ENCODE measurements at places on chromosomes 7 and 10.

DNA sequence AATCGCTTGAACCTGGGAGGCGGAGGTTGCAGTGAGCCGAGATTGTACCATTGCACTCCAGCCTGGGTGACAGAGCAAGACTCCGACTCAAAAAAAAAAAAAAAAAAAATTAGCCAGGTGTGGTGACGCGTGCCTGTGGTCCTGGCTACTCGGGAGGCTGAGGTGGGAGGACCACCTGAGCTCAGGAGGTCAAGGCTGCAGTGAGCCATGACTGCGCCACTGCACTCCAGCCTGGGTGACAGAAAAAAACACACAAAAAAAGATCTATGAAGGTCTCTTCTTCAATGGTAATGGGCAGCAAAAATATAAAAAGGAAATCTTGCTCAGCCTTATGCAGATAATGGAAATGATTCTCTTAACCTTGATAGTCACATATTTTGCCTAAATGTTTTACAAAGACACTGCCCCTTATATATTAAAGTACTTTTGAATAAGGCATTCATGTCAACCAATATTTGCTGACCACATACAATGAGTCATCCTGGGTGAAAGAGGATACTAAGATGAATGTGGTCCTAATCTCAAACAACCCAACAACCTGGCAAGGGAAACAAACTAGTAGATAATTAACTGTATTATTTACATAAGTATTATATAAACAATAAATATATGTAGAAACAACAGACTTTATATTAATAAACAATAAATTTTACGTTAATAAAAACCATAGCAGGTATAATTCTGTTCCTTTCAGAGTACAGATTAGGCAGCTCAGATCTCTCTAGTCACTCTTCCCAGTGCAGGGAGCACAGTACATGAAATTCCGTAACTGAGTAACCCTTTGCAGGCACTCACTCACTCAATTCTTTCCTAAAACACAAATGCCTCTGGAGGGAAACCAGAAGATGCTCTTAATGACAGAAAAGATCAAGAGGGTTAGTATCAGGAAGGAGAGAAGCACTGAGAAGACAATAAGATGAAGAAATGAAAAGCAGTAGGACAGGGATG is 8.1 kb downstream of the TOMM7 start:
- DNase-seq = no peak

- no peak for DNase-seq
Observed at GRCh38 chr10:75015442-75015841, 96.0 kb upstream of the SAMD8 start.

GRCh38 chr7:124914298-124914697 is 15.3 kb downstream of the POT1 start:
- no peak for DNase-seq

- DNase-seq = no peak
Observed at GRCh38 chr7:99459087-99459486, 6.9 kb downstream of the ATP5MF start.

DNA sequence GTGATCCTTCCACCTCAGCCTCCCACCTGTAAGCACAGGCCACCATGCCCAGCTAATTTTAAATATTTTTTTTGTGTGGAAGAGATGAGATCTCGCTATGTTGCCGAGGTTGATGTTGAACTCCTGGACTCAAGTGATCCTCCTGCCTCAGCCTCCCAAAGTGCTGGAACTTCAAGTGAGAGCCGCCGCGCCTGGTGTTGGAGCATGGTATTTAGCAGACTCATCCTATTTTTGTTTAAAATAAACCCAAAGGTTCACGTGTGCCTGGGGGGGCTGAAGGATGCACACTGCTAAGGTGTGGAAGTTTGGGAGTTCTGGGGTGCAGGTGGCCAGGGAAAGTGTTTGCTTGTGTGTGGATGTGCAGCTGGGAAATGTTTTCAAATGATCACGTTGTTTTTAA is 18.1 kb downstream of the PDGFA start:
- no peak for DNase-seq

GRCh38 chr7:37571806-37572205 is 111.8 kb upstream of the GPR141 start:
- no peak for DNase-seq

DNA sequence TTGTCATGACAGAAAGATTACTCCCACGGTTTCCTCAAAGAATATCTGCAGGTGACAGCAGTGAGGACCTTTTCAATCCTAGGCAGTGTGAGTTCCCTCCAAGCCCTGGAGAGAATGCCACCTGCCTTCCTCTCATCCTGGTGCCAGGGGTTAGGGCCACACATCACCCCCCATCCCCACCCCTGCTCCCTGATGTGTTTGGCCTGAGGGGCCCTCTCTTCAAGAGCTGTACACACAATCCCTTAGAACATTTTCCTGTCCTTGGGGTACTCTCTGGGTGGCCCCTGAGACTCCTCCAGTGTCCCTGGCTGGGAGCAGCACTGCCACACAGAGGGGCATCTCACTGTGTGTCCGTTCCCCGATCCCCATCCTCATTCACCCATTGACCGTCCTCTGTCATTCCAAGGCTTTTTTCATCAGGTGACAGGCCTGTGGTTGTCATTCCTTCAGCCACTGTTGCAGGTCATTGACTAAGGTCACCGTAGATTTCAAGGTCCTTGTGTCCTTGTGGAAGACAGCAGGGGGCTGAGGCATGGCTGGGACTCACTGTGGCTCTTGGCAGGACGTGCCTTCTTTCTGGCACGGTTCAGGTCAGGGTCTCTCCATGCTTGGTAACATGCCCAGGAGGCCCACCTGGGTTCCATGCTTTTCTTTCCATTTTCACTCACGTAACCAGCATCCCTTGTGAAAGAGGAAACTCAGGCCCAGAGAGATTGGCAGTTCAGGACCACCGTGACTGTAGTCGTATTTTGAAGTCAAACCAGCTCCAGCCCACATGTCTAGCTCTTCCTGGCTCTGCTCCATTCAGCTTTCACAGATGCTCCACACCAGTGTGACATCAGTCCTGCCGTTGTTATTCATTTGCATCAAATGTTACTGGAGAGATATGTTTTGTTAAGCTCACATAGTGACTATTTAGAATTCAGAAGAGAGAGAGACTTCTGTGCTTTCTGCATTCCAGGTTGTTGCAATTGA is 26.8 kb upstream of the BTBD16 start:
- DNase-seq = no peak

DNA sequence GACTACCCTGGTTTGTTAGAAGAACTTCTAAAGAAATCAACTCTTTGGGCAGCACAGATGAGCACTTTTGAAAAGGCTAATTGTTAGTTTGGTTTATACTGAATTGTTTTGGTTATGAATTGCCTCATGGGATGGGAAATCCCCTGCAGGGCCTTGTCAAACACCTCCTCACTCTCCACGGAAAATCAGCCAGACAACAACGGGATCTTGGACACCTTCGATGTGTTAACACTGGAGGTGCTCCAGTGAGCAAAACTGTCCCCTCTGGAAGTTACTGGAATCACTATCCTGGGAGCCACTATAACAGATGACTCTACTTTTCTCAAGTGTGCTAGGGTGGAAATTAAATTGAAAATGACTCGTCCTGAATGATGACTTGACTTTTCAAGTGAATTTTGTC is 38.7 kb downstream of the CDK6 start:
- DNase-seq = peak; percentile 75

DNA sequence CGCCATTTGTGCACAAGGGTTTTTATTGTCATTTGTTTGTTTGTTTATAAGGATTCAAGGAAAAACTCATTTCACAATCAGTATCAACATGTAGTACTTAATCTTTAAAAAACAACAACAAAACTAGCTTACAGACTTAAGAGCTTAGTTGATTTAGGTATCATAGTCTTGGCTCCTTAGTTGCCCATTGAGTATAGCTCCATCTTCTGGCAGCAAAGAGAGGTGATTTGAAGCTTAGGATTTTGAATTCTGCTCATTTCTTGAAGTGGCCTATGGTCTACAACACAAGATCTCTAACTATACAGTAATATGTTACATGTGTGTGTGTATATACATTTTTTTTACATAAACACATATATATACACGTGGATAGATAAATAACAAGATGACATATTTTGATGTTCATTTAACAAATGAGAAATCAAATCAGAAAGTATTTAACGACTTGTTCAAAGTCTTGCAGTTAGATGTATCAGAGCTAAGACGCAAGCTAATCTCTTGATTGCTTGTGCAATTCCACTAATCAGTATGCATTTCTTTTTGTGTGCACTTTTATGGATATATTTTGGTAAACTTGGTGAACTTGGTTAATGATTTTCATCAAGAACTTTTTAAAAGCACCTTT is 307.3 kb downstream of the CAMK1D start:
- DNase-seq = no peak

GRCh38 chr7:6030988-6031387 is at the start of gene ANKRD61:
TSS of gene ANKRD61 (plus strand) at chr7:6031376. CDS start at chr7:6031376, 0 bp downstream.
- DNase-seq = no peak

GRCh38 chr7:100065452-100066186 is 15.9 kb downstream of the ZNF3 start:
- no peak for DNase-seq

- DNase-seq = no peak
Observed at GRCh38 chr10:4519658-4520402, 306.2 kb upstream of the AKR1E2 start.

- DNase-seq = no peak
Observed at GRCh38 chr7:42574685-42575084, 337.2 kb downstream of the C7orf25 start.

DNA sequence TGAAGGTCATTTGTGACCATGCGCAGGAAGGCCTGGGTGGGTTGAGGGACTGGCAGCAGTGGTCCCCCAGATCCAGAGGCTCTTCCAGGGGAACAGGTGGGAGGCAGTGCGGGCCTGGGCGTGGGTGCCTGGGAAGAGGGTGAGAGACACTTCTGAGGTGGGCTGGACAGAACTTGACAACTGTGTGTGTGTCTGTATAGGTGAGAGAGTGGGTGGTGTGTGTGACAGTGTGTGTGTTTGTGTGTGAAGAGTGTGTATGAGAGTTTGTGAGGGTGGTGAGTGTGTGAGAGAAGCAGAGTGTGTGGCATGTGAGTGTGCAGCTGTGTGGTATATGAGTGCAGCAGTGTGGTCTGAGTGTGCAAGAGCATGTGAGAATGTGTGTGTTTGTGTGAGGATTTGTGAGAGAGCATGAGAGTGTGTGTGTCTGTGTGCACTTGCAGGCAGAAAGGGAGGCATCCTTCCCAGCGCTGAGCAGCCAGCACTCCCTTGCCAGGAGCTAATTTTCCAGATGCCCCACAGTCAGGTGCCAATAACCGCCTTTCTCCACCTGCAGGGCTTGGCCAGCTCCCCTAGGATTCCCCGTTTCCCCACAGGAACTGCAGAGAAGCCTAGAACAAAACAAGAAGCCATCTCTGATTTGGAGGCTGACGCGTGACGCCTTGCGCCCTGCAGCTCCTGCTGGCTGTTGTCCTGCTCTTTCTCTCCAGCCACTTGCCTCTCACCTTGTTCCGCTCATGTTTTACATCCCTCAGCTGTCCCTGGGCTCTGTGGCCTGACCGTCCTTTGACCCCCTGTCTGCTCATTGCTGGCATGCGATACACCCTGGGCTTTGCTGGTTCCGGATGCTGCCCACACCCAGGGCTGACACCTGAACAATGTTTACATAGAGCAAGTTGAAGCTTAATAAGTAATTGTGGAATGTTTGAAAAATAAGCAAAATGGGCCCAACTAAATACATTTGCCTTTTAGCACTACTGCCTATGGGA is 88.0 kb downstream of the TMEM178B start:
- no peak for DNase-seq

- DNase-seq = no peak
Observed at GRCh38 chr7:140218656-140219055, 41.9 kb upstream of the KDM7A start.

DNA sequence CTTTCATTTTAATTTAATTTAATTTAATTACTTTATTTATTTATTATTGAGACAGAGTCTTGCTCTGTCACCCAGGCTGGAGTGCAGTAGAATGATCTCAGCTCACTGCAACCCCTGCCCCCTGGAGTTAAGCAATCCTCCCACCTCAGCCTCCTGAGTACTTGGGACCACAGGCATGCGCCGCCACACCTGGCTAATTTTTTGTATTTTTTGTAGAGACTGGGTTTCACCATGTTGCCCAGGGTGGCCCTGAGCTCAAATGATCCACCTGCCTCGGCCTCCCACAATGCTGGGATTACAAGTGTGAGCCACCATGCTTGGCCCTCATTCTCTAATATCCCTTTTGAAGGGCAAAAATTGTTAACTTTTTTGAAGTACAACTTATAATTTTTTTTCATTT is 92.9 kb downstream of the XRCC2 start:
- DNase-seq = no peak

DNA sequence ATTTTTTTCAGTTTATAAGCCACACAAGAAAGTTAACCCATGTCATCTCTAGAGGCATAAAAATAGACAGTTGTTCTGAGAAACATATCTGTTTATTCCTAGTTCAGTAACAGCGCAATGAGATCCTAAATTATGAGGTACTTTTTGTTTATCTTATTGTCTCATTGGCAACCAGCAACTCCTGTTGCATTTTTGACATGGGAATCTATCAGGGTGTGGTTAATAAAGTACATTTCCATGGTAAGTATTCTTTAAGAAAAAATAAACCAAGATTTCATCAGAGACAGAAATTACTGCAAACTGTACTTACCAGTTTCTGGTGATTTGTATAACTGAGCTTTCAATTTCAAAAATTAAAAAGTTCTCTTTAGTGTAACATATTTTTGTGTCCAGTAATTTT is 9.0 kb downstream of the FAS start:
- DNase-seq = no peak

- no peak for DNase-seq
Observed at GRCh38 chr7:116697761-116698160, 25.8 kb downstream of the MET start.

DNA sequence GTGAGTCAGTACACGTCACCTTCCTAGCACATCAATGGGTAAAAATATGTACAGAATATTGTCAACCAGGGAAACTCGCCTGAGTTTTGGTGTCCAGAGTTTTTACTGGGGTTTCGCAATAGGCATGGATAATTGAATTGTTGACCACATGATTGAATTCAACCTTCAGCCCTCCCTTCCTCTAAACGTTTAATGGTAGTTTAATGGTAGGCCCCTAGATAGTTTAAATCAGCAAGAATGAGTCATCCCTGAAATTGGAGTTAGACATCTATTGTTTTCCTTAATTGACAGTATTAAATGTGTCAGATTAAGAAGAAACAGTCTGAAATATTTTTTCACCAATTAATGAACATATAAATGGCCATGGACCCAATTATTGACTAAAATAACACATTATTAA is 57.8 kb upstream of the CACNA2D1 start:
- no peak for DNase-seq

DNA sequence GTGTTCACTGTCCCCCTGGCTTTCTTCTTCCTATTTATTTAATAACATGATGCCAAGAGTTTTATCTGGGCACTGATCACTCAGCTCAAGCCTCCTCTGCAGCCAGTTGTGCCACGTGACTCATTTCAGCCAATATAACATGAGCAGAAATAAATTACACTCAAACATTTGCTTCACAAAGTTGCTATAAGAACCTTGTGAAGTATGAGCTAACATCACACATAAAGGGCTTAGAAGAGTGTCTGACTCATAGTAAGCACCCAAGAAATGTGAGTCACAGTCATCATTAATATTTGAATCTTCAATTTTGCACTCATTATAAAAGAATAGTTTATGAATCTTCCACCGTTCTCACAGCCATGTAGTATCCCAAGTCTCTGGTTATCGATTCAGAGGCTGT is 414.6 kb upstream of the NPVF start:
- DNase-seq = no peak

GRCh38 chr7:151237244-151238189 is 5.2 kb downstream of the CHPF2 start:
- no peak for DNase-seq

All from stimulated activated effector memory CD8-positive, alpha-beta T cell treated with anti-CD3 and anti-CD28 coated beads, Interleukin-12 subunit alpha, Interleukin-12 subunit beta, amount 100 ng/mL, for 72 hours (primary cell).